Stimulated activated CD4-positive, alpha-beta T cell treated with anti-CD3 and anti-CD28 coated beads, TNF-alpha, amount 100 ng/mL, for 4 hours (primary cell): ENCODE measurements at places on chromosomes 1 and 21.

- no peak for DNase-seq
Observed at GRCh38 chr1:56256153-56257000, 323.0 kb downstream of the PLPP3 start.

DNA sequence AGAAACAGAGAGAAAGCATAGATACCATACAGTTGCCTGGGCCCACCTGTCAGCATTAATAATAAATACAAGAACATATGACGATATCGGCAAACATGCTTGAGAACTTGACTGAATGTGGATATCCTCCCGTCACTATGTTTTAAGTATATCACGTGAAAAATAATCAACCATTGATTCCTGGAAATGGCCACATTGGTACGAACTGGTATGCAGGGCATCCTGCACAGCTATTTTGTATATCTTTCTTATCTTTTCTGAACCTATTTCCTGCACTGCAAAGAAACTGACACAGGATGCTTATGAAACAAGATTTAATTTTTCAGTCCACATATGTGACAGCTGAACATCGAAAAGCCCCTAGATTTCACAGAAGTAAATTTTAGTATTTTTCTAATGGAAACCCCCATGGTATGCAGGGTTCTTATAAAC is 22.8 kb upstream of the RGS1 start:
- no peak for DNase-seq

DNA sequence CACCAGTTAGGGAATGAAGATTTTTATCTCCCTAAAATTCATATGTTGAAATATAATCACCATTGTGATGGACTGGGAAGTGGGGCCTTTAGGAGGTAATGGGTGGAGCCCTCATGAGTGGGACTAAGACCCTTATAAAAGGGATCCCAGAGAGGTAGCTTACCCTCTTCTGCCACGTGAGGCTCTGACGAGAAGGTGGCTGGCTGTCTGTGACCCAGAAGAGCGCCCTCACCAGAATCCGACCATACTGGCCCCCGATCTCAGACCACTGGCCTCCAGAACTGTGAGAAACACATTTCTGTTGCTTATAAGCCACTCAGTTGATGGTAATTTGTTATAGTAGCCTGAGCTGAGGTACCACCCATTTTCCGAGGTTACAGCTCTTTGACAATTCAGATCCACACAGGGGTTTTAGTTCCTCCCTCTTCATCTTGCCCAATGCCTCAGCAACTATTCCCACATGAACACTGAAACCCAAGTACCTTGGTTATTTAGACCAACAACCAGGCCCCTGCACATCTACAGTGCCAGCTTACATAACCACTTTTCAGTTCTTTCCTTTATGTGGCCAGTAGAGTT is 27.6 kb upstream of the HUNK start:
- no peak for DNase-seq

DNA sequence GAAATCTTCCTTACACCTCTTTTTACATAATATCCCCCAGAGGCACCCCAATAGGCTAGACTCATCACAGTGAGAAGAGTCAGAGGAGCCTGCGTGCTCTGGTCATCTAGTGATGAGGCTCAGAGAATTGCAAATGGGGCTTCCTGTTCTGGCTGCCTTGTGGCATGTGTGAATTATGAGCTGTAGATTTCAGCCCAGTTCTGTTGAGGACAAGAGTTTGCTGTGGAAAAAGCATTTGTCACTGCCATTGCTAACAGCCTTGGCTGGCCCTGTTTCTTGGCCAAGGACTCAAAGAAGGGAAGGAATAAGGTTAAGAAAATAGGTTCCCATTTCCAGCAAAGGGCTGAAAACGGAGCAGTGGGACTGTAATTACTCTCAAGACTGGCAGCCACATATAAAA is 30.7 kb downstream of the MRAP start:
- DNase-seq, result no peak

GRCh38 chr1:76219366-76219818 is 144.8 kb downstream of the ST6GALNAC3 start:
- DNase-seq, result no peak

DNA sequence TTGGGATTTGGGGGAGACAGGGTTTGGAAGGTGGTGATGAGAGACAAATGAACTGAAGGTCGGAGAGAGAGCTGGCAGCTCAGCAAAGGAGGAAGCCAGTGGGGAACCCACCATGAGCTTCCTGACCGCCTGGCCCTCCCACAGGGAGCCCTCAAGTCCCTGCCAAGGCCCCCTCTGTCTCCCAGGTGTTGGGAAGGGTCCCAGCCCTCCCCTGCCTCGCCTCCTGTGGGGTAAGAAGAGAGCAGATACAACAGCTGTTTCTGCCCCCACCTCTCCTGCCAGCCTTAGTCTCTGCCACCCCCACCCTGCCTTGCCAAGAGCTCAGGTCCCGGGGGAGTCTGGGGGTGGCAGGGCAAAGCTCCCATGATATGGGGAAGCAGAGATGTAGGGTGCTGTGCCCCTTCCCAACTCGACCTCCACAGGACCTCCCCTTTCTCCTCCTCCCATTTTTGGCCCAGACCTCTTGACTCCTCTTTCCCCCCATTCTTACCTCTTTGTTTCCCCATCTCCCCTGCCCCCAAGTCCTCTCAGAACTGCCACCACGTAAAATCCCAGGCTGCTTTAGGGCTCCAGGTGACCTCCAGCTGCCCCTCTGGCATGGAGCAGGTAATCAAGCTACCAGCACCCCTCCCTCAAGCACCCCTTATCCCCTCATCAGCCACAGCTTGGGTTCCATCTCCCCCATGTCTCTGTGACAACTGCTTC is 556 bp downstream of the S100A1 start:
- DNase-seq, result no peak

- DNase-seq, result no peak
Observed at GRCh38 chr1:8552820-8553397, 235.0 kb downstream of the SLC45A1 start.

DNA sequence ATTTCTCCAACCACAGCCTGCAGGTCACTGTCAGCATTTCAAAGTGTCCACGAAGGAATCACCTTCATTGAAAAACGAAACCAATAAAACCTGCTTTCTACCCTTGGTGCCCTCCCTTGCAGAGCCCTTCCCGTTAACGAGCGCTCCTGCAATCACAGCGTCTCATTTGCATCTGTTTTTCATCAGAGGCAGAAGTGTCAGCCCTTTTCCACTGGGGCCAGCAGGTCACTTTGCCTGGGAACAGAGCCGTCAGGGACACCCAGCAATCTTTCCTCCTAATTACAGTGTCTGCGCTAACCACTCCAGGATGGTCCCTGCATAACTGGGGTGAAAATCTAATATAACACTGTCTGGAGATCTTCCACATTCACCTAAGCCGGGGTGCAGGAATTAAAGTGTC is 85.3 kb downstream of the PSMG1 start:
- DNase-seq, result no peak

- no peak for DNase-seq
Observed at GRCh38 chr1:21157054-21157453, 19.6 kb downstream of the EIF4G3 start.

- DNase-seq, result no peak
Observed at GRCh38 chr1:39698568-39698967, 7.3 kb upstream of the HPCAL4 start.

- DNase-seq, result no peak
Observed at GRCh38 chr1:12447849-12448312, 170.1 kb downstream of the DHRS3 start.

DNA sequence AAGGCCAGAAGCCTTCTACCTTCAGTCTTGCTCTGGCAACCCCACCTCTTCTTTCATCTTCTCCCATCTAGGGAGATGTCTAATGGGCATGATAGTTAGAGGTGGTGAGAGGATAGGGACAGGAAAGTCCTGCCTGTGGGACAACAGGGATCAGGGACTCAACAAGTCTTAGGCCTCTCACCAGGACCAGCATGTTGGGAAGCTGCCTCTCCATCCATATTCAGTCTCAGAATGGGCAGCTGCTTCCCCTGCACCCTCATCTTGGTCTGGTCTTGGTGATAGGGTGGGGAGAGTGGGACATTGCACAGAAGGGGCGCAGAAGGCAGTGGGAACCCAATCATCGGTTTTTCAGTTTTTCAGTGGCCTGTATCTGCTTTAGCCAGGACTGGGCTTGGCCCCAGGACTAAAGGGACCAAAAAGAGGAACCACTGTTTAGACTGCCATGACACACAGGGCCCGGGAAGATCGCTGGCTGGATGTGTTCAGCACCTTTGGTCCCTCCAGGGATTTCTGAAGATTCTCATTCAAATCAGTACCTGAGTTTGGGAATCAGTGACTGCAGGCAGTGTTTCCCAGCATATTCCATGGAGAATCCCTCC is 12.7 kb downstream of the RHEX start:
- no peak for DNase-seq

- no peak for DNase-seq
Observed at GRCh38 chr1:11938722-11939526, 4.4 kb downstream of the PLOD1 start.

- no peak for DNase-seq
Observed at GRCh38 chr1:226107471-226108460, 45.2 kb downstream of the H3-3A start.

DNA sequence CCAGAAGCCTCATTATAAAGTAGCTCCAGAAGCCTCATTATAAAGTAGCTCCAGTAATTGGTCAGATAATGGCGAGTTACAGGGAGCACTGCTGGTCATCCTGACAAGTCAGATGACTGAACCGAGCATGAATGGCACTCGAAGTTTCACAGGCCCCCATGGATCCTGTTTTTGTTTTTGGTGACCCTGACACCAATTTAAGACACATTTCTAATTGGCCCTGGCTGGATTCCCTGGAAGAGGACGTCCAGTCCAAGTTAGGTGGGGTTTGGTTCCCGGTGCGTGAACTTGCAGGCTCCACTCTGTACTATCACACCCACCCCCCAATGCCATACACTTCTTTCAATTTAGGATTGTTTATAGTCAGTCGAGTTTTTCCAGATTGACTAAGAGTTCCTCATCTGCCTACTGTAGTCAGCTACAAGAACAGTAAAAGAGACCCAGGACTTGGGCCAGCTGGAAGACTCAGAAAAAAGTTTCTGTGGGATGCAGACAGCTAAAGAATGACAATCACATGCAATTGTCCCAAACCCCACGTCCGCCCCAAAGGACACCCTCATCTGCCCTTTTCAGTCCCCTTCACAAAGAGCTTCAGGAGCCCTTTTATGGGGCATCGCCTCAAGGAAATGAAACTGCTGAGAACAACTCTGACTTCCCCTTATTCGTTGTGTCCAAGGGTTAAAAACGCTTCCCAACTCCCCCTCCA is 2.7 kb downstream of the DHRS3 start:
- DNase-seq, result no peak

DNA sequence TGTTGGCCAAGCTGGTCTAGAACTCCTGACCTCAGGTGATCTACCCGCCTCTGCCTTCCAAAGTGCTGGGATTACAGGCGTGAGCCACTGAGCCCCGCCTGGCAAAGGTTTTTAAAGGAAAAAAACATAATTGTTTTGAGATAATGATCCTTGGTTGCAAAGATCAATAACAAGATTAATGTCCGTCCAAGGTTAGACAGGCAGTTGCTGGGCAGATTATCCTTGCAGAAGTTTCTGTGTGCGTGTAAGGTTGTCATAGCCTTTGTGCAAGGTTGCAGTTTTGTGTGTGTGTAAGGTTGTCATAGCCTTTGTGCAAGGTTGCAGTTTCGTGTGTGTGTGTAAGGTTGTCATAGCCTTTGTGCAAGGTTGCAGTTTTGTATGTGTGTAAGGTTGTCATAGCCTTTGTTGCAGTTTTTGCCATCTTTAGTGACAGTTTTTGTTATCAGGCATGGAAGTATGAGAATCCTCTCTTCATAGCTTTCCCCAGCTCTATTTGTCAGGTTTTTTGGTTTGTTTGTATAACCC is 3.6 kb downstream of the YBEY start:
- no peak for DNase-seq

GRCh38 chr1:222117809-222118208 is 375.9 kb upstream of the DUSP10 start:
- no peak for DNase-seq

DNA sequence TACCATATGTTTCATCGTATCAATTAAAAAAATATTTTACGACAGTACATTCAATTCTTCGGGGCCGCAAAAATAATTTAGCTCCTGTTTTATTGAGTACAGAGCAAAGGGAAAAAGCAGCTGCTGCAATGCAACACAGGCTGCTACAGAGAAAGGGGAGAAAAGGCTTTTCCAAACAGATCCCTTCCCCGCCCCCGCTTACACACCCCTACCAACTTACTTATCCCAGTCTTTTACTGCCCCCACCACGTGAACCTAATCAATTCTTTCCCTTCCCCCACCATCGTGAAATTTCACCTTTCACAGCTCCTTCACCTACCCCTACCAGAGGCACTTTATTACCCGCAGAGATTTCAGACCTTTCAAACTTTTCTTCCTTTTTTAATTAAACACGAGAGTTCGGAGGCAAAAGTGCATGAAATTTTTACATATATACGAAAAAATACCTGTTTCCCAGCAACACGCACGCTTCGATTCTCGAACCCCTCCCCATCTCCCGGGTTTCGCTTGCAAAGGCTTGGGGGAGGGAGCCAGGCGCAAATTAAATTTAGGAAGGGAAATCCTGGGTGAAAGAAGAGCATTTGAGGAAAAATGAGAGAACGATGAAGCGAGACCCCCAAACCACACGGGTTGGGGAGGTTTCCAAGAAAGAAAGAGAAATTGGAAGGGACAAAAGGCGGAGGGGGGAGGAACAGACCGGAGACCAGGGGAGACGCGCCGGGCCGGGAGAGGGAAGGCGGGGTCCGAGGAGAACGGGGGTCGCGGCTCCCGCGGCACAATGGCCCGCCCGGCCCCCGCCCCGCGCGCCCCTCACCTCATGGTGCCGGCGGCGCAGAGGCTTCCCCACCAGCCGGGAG is 823 bp downstream of the ENAH start:
- no peak for DNase-seq

GRCh38 chr1:228941666-228942065 is 206.4 kb downstream of the RHOU start:
- no peak for DNase-seq

GRCh38 chr1:6097117-6097595 is 51.5 kb downstream of the KCNAB2 start:
- DNase-seq, result no peak

DNA sequence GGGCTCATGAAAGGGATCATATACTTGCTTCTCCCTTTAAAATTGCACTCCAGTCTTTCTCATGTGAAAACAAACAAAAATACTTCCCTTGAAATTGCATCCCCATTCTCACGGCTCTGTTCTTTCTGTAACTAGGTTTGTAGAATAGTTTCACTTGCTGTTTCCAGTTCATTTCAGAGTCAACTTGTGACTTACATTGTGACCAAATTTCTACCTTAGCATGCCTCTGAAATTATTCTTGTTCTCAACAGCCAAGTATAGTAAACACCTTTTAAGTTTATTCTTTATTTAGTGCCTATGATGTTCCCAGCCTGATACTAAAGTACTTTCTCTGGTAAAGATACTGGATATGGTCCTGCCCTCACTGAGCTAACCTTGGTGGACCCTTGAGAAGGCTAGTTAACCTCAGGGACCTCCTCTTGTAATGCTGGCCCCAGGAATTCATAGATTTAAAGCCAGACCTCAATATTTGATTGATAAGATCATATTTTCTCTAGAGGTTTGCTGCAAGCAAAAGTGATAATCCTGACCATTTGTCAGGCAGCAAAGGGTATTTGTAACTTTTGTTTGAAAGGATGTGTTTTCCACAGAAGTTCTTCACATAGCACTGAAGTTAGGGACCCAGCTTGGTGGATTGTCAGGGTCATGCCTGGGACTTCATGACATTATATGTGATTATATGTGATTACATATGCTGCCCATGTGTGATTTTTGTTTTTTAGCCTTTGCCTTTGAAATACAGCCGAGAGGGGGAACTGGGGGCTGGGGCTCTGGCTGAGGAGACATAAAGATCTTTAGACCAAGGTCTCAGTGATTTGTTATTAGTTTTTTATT is 29.6 kb downstream of the VANGL2 start:
- no peak for DNase-seq
